ENCODE measurements at places on chromosomes 7 and 10.

DNA sequence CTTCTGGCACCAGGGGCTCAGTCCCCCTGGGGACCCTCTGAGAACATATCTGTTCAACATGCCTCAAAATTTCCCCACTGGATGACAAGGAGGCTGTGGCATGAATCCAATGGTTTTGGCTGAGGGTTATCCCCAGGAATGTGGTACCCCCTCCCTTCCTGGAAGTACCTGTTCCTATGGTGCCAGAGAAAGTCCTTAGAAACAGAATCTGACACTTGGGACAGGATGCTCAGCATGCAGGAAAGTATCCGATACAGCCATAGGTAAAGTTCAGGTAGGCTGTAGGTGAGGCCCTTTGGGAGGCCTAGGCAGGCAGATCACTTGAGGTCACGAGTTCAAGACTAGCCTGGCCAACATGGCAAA is 42.7 kb upstream of the A1CF start:
- DNase-seq = no peak

DNA sequence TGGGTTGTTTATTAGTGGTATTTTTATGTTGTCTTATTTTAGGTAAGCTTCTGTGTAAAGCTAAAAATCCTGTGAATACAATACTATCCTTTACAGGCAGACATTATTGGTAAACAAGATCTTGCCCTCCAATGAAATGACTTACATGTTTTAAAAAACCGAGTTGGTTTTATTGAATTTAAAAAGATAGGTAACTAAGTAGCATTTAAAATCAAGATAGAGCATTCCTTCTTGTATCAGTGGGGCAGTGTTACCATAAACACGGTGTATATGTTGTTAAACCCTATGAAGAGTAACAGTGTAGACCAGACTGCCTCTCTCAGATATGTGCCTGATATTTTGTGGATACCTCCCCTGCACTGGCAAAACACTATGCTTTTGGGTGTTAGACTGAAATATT is 81.0 kb downstream of the SNX10 start:
- no peak for DNase-seq

GRCh38 chr7:78792006-78792405 is 661.5 kb downstream of the MAGI2 start:
- DNase-seq = no peak

- no peak for DNase-seq
Observed at GRCh38 chr7:53470336-53470970, 435.0 kb downstream of the POM121L12 start.

DNA sequence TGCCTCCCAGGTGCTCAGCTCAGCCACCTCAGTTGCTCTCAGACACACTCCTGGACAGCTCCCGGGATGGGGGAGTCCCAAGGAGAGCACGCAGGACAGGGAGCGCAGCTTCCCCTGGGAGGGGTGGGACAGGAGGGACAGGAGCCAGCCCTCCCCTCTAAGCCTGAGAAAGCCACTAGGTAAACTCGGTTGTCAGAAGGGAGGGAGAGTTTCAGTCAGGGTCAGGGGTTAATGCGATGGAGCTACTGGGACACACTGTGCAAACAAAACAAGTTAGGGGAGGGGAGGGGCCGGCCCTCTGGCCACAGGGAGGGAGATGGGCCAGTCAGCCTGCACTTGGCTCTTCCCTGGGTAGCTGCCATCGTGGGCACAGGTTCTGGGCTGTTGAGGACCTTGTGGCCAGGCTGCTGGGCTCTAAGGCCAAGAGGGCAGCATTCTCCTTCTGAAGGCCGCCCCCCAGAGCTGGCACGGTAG is 31.1 kb downstream of the KAZALD1 start:
- DNase-seq = no peak

GRCh38 chr7:90209776-90210175 is 1.8 kb upstream of the STEAP2 start:
- DNase-seq = no peak

GRCh38 chr10:75065076-75065475 is 46.4 kb upstream of the SAMD8 start:
- no peak for DNase-seq

- DNase-seq = no peak
Observed at GRCh38 chr7:1611708-1612241, 41.9 kb upstream of the PSMG3 start.

GRCh38 chr10:87643920-87644319 is 15.8 kb upstream of the PAPSS2 start:
- DNase-seq = no peak

DNA sequence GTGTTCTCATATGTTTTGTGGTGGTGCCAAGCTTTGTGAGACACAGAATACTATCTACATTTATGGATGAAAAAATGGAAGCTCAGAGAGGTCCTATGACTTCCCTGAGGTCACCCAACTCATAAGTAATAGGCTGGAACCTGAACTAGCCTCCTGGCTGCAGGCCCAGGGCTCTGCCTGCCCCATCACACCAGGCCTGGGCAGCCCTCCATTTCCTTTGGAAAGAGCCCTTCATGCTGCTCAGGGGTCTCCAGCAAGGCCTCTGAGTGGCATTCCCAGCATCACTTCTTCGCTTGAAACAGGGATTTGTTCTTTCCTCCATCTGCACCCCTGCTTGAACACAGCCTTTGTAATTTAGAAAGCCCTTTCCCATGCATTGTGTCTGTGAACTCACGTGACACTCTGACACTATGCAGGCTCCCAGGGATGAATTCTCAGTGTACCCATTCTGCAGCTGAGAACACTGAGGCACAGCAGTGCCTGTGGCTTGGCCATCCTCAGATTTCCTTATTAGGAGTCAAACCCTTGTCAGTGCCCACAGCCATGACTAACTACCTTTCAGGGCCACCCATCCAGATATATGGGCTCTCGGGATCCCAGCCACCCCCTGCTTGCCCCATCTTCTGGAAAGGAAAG is 127.8 kb upstream of the PPIF start:
- no peak for DNase-seq
